Regular cardiac myocyte (primary cell): ENCODE measurements at places on chromosomes 7 and 10. TPM values are rescaled to one million over a fixed set of nuclear protein-coding genes. Genes with fewer than 3 reads are reported as not detected.

The SERPINE1 gene
- total RNA-seq = 2,435 and 2,576 TPM in 2 replicates

The ZFAND4 gene
- 7.6 and 8.4 TPM in 2 replicates for total RNA-seq

The SH2D4B gene
- under 0.01 TPM in 2 replicates for total RNA-seq

The RBM20 gene
- 0.19 and 0.85 TPM in 2 replicates for total RNA-seq

The KIAA1549 gene
- 0.56 and 0.58 TPM in 2 replicates for total RNA-seq

The FEZF1 gene
- total RNA-seq = not detected in 2 replicates

The MSS51 gene
- total RNA-seq = 1.2 and 2.3 TPM in 2 replicates

The CTBP2 gene
- total RNA-seq = 59.5 and 70.2 TPM in 2 replicates

The SORBS1 gene
- 0.19 and 1.1 TPM in 2 replicates for total RNA-seq

The ADAM8 gene
- total RNA-seq = 0.85 and 1.3 TPM in 2 replicates

The PLCE1 gene
- 1.2 and 1.4 TPM in 2 replicates for total RNA-seq

The CCDC172 gene
- total RNA-seq = not detected in 2 replicates

The GCC1 gene
- 26.8 and 27.0 TPM in 2 replicates for total RNA-seq

The PNLIP gene
- total RNA-seq = not detected in 2 replicates
